ENCODE measurements at places on chromosomes 1 and 21.

- no peak for DNase-seq
Measured at GRCh38 chr1:175222296-175222938, 29.8 kb upstream of the KIAA0040 start.

- DNase-seq = no peak
Measured at GRCh38 chr1:23639460-23640095, 52.0 kb upstream of the RPL11 start.

- no peak for DNase-seq
Measured at GRCh38 chr1:244150665-244151064, 99.6 kb downstream of the ZBTB18 start.

DNA sequence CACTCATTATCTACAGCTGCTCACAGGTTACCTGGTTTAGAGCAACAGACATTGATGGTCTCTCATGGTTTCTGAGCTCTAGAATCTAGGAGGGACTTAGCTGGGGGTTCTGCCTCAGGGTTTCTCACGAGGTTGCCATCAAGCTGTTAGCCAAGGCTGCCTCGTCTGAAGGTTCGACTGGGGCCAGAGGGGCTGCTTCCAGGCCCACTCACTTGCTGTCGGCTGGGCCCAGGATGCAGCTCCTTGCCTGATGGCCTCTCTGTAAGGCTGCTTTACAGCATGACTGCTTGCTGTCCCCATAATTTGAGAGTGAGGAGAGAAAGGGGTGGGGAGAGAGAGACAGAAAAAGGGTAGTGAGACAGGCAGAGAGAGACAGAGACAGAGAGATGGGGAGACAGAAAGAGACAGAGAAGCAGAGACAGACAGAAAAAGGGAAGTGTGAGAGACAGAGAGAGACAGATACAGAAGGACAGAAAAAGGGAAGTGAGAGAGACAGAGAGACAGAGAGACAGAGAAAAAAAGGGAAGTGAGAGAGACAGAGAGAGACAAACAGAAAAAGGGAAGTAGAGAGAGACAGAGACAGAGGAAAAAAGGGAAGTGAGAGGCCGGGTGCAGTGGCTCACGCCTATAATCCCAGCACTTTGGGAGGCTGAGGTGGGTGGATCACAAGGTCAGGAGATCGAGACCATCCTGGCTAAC, 106.8 kb upstream of the C1orf174 start:
- no peak for DNase-seq

- no peak for DNase-seq
Measured at GRCh38 chr21:8989261-8989711, 1532.1 kb upstream of the TPTE start.

DNA sequence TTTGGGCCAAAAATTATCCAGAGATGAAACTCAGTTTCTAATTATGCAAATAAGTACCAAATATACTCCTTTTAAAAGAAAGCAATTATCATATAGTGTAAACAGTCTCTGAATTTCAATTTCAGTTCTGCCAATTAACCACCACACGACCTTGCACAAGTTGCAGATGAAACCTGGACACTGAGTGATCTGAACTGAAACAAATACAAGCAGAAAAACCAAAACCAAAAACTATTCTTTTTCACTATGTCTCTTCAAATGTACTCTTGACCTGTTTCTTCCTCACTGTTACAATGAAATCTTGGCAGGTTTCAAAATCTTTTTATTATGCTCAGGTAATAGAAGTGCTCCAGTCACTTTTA, 79.2 kb downstream of the TYW3 start:
- no peak for DNase-seq

DNA sequence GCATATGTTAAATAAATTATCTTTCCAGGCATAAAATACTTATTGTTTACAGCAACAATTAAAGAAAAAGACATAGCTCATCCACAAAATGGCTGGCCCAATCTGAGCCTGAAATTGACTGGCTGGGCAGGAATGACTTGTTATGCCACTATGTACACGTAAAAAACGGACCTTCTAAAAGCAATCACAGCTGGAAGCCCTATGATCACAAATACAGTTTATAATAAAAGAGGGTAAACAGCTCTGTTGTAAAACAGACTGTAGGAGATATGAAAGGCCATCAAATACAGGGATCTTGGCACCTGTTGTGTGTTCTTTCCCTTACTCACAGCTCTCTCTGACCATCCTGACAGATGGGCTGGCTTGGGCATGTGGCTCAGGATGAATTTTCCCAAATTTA, 70.5 kb upstream of the DMRTA2 start:
- DNase-seq = no peak

Data from activated T-cell treated with anti-CD3 and anti-CD28 coated beads for 48 hours (primary cell).